NCI-H1436 treated with DMSO at 0.1 percent for 48 hours (cell line): ENCODE measurements at places on chromosomes 5 and 9.

DNA sequence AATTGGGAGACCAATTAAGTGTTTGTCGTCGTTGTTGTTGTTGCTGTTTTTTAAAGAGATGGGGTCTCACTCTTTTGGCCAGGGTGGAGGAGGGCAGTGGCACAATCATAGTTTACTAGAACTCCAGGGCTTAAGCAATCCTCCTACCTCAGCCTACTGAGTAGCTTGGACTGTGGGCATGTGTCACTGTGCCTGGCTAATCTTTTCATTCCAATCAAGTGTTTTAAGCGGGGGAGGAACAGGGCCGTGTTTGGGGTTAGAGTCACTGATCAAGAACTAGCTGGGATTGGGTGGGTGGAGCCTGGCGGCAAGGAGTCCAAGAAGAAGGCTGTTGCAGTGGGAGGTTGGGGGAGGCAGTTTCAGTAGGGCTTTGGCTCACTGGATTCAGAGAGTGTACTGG is 13.8 kb downstream of the SNX30 start:
- no peak for DNase-seq

- peak; percentile 34 for DNase-seq
Measured at GRCh38 chr9:109640580-109641371, 139.2 kb upstream of the PALM2AKAP2 start.

- no peak for DNase-seq
Measured at GRCh38 chr5:139638090-139638735, 9.9 kb upstream of the CXXC5 start.

GRCh38 chr5:57176350-57176857 is 2.5 kb downstream of the GPBP1 start:
- no peak for DNase-seq

DNA sequence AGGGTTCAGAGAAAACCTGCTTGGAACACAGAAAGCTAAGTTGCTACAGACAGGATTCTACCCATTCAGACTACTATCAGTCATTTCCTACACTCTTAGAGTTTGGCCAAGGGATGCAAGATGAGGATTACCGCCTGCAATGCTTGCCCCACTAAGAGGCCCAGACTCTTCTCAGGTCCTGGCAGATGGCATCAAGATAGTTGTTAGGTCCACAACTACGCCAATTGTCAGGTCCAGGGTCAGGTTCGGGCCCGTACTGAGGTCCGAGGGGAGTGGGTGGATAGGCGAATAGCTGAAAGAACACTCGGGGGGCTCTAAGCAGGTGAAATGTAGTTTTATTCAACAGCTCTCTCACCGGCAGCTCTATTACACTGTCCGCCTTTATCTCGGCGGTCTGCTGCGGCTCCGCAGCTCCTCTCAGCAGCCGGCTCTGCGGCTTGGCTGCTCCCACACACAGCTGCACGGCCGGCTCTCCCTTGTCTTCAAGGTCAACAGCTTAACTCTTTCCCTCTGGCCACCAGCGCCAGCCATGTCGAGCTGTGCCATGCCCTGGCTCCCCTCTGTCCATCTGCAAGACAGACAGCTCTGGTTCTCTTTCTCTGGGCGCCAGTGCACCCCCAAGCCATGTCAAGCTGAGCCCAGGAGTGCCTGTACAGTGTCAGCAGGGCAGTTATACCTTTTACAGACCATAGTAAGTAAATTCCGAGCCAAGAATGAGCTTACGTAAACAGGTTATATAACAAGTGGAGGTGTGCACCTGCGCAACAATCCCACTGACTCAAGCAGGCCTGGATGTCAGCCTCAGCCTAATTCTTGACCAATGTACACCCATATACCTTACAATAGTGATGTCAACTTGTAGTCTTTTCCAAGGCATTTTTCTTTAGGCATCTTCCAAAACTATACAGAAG is 24.0 kb downstream of the ENC1 start:
- DNase-seq = no peak

DNA sequence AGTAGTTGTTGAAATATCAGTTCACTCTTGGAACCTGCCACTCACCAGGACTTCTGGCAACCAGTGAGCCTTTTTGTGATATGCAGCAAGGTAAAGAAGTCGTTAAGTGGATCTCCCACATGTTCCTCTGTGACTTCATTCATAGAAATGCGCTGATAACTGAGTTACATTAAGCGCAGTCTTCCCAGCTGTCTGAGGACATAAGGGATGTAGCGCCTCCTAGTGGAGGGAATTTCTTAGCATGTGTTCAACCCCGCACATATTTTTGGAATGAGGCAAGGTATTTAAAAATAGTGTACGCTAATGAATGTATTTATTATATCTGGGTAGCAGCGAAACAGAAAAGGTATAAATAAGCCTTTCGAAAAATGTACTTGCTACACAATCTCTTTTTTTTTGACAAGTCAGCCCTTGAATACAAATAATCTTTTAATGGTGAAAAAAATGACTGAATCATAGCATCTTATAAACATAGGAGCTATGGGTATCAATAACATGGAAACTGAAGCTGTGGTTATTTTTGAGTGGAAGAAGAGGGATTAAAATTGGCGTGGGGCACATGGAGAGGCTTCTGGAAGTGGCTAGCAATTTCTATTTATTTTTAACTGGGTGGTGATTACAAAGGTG is 38.0 kb downstream of the PALM2AKAP2 start:
- DNase-seq = peak; percentile 18

- DNase-seq = no peak
Measured at GRCh38 chr9:127358770-127359169, 38.2 kb upstream of the SLC2A8 start.
